ENCODE measurements at places on chromosomes 4 and X.

- no peak for DNase-seq
Measured at GRCh38 chrX:42943051-42943974, 165.3 kb upstream of the PPP1R2C start.

DNA sequence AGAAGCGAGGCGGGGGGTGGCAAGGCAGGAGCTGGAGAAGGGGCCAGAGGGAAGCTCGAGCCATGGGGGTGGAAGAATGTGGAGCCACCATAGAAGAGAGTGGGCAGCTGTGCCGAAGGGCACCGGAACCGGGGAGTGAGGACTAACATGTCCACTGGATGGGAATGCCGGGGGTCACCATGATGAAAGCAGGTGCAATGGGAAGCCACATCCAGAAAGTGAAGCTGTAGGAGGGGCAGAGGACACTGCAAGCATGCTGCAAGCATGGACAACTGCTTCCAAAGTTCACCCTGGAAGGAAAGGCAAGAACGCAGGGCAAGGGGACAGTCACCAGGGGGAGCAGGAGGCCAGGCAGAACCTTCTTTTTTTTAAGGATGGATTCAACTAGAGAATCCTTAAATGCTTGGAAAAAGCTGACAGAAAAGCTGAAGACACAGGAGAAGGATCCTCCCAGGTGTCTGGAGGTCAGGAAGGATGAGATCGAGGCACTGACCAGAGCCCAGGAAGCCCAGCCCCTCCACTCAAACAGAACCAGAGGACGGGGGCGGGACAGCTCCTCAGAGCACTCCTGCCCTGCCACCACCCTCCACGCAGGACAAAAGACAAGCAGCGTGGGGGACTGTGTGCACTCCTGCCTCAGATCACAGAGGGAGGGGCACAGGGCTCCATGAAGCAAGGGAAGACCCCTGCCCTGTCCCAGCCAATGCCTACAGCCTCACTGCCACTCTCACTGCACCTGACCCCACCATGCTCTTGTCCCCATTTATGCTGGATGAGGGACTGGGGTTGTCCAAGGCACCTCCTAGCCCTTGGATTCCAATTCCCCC is 169.2 kb downstream of the AFAP1 start:
- DNase-seq: peak; percentile 16

DNA sequence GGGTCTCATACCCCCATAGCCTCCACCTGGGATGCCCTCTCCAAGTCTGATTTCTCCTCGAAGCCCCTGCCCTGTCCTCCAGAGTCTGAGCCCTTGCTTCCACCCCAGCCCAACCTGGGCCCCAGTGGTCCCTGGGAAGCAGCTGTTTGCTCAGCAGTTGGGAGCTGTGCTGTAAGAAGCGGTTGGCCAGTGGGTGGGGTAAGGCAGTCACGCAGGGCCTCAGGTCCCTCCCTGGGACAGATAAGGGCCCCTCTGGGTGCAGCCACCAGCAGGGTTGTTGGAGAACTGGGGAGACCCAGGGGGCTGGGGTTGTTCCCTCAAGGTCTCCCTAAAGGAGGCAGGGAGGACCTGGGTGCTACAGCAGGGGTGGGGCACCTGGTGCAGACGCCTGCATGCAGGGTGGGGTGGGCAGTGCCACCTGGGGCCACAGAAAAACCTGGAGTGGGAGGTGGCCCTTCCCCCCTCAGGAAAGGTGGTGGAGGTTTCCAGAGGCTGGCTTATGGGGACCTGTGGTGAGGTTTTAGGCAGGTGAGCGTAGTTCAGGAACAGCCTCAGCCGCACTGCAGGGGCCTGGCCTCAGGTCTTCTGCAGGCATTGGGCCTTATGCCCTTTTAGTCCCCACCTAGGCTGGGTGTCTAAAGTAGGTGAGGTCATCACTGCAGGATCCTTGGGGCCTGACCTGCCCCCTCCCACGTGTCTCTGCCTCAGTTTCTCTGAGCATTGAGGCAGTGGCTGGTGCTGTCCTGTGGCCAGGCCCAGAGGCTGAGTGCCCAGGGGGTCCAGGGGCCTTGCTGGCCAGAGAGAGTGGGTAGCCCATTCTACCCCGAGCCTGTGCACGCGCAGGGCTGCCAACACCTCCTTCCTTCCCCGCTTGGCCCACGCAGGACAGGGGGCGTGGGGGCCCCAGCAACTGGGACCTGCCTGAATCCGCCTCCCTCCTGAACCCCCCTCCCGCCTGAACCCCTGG is 3.1 kb upstream of the SLC26A1 start:
- no peak for DNase-seq

- no peak for DNase-seq
Measured at GRCh38 chrX:11899091-11899490, 141.1 kb downstream of the MSL3 start.

DNA sequence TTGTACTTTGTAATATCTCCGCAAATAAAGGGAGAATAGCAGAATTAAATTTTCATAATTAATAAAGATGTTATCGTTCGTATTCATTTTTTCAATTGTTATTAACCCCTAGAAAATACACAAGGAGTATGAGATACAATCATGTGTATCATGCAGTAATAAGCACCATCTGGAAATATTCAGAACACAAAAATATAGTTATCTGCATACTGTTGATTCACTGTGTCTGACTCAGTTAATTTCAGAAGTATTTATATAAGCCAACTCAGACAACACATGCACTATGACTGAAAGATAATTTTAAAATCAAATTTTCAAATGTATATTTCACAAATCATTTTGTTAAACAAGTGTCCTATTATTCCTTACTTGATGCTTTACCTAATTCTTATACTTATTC is 1954.8 kb downstream of the ARAP2 start:
- DNase-seq: no peak

DNA sequence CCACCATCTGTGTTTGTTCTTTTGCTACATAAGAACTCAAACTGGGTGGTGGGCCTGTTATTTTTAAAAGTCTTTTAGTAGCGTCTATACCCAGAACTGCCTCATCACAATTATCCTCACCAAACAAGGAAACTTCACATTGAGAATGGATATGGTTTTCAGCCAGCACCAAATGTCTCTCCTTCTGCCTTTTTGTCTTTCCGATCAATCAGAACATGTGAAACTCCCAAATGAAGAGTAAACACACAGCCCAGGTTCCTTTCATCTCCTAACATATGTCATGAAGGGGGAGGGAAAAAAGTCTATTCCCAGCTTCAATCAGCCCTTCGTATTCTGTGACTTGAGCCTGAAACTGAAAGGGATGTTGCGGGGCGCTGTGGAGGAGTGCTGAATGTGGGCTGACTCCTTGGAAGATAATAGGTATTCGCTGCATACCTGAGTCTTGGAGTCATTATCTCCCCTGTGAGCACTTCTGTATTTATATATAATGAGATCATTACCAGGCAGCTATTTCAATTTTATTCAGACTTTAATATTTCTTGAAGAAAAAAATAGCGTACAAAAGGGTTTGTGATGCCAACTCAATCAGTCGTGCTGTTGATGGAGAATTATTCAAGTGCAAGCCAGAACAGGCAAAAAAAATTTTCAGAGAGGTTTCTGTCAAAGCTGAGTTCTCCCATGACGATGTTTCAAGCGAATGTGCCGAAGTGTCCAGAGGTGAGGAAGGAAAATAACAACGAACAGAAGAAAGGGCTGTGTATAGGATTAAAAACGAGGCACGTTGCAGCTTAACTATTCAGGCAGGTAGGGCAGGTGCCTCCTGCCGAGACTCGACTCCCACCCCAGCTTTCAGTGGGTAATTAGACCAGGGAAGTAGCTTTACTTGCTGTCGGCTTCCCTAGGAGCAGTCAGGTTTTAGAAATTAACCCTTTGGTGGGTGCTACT is 163.9 kb upstream of the NOCT start:
- no peak for DNase-seq

DNA sequence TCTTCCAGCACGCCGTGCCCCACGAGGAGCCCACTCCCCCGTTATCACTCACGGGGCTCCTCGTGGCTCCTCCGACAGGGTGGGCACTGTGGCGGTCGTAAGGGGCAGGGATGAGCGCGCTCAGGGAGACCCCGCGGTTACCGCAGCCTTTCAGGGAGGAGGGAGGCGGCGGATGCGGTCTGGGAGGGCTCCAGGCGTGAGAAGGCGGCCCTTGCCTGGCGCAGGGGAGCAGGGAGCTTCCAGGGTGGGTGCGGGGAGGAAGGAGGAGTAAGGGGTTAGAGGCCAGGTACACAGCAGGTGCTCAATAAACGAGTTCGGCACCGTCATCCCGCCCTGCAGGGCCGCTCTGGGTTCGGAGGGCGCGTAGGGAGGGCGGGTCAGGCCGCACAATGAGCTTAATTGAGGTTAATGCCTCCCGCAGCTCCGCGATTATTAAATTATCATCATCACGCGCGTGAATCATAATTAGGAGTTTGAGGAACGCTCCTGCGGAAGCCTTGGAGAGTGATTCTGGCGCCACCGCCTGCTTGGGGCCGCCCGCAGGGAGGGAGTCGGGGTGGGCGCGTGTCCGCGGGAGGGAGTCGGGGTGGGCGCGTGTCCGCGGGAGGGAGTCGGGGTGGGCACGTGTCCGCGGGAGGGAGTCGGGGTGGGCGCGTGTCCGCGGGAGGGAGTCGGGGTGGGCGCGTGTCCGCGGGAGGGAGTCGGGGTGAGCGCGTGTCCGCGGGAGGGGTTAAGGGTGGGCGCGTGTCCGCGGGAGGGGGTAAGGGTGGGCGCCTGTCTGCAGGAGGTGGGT is 7.6 kb upstream of the NKX1-1 start:
- DNase-seq: no peak

GRCh38 chr4:62075521-62075920 is 875.4 kb downstream of the ADGRL3 start:
- DNase-seq: no peak

DNA sequence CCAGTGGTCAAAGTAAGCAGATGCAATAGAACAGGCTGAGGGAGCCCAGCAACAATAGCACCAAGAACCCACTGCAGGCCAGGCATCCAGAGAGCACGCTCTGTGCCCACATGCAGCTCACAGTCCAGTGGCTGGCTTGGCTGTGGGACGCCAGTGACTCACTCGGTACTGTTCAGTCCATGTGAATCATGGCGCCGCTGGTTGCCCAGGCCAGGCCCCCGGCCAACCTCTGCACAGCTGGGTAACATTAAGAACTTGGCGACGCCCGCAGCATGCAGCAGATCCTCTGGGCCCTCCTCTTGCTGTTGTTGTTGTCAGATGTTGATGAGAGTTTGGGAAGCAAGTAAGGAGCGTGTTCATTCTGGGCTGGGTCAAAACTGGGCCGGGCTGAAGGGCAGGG is 60.5 kb downstream of the MSX1 start:
- peak; percentile 9 for DNase-seq

DNA sequence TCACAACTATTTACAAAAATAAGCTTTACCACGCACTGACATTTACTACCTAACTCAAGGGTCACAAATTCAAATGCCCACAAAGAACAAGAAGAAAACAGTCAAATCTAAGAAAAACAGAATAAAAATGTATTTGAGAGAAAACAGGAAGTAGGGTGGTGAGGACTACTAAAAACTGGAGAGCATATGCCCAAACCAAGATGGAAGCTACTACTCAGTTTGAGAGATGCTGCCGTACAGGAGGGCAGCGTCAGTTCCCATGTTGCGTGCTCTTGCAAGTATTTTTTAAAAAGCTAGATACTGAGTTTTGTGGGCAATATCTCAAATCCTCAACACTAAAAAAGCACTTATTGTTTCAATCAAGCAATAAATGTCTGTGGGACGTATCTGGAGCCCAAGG is 16.2 kb downstream of the HNRNPD start:
- DNase-seq: no peak

DNA sequence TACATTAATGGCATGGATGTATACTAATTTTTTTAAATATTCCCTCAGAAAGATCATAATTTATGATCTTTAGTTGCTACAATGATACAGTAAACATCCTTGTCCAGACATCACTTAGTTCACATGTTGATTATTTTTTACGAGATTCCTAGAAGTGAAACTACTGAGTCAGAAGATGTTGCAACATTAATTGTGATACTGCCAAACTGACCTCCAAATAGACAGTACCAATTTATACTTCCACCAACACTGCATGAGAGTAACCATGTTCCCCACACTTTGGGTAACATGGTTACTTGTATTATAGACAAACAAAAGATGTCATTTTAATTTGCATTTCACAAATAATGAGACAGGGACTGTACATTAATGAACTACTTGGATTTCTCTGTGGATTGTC is 19.6 kb downstream of the RCHY1 start:
- peak; percentile 63 for DNase-seq

DNA sequence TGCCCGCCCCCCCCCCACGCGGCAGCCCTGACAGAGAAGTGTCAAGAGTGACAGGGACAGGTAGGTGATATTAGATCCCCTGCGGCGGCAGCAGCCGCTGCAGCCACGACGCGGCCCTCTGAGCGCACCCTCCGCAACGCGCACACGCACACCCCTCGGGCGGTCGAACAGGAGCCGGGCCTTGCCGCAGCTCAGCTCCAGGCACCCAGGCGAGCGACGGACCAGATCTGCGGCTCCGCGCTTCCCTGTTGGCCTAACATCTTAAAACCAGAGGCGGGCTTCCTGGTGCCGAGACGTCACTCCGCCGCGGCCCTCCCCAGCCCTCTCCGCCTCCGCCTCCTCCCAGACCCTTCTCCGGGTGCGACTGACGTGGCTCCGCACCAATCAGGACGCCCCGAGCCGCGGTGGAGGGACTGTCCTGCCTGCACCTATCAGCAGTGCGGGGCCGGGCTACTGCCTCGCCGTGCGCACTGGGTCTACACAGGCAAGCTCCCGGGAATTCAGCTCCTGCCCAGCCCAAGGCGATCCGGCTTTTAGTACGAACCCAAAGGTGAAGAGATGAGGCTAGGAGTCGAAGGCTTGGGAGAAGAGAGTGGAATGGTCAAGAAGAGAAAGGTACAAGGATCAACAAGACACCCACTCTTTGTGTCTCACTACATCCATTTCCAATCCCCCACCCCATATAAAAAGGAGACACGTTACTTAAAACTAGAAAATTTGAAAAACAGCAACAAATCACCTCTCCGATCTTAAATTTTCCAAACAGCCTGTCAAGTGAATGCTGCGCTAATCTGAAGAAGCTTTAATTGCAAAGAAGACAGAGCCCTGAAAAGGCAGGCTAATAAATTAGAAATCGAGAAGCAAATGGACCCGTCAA is at the start of gene PITX2:
Gene PITX2, minus strand, starts transcription at position 237 of the 877 bp plus-strand sequence. CDS start 617 bp downstream, outside the sequence.
- peak; percentile 97 for DNase-seq

- no peak for DNase-seq
Measured at GRCh38 chr4:169136796-169137557, 126.9 kb upstream of the CBR4 start.

DNA sequence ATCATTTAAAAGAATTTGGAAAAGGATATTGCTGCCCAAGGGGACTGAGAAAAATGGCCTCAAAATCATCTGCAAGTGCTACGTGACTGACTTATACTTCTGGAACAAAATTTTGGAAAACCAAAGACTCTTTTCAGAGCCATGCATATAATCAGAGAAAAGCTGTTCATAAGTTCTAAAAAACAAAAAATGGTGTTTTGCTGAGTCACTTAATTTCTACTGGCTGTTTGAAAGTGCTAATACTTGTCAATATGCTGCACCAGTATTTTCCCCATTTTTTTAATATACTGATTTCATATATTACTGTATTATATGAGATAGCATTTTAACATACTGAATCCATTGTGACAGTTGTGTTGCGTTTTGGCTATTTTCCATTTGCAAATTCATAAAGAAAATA is 61.5 kb upstream of the ZMAT1 start:
- DNase-seq: no peak

DNA sequence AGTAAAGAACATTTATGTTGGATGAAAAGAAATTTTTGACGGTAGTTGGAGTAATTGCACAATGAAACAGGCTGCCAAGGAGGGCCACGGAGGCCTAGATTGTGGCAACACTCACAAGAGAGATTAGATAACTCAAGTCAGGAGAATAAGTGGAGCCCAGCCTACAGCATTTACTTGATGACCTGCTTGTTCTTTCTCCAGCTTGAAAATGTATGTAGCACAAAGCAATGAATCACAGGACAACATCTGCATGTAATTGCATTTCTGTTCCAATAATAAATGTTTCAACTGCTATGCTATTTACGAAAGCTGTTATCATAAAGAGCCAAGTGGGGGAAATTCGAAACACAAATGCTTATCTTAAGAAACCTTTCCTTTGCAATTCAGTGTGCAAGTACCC is 221.2 kb upstream of the MID1 start:
- peak; percentile 44 for DNase-seq

Data from fibroblast of the conjunctiva (primary cell).